ENCODE measurements at places on chromosomes 2 and 18. TPM values are rescaled to one million over a fixed set of nuclear protein-coding genes. Genes with fewer than 3 reads are reported as not detected.

Gene REG3G
- total RNA-seq: not detected

Gene PID1
- total RNA-seq: 8.4 TPM

Gene ST8SIA3
- not detected for total RNA-seq

Gene SIX3
- not detected for total RNA-seq

Gene HSBP1L1
- total RNA-seq: 12.5 TPM

Gene MYO1B
- total RNA-seq: 18.9 TPM

Gene CLEC4F
- total RNA-seq: 0.22 TPM

Gene CNDP1
- total RNA-seq: not detected

Gene COL3A1
- 72.7 TPM for total RNA-seq

Gene AQP4
- 24.6 TPM for total RNA-seq

Gene RAB6C
- 0.16 TPM for total RNA-seq

Gene TSPYL6
- total RNA-seq: not detected

Gene UGT1A5
- not detected for total RNA-seq

GRCh38 chr2:233165895-233166661 lies 85.4 kb upstream of the ATG16L1 start:
- peak; percentile 90 for DNase-seq

DNA sequence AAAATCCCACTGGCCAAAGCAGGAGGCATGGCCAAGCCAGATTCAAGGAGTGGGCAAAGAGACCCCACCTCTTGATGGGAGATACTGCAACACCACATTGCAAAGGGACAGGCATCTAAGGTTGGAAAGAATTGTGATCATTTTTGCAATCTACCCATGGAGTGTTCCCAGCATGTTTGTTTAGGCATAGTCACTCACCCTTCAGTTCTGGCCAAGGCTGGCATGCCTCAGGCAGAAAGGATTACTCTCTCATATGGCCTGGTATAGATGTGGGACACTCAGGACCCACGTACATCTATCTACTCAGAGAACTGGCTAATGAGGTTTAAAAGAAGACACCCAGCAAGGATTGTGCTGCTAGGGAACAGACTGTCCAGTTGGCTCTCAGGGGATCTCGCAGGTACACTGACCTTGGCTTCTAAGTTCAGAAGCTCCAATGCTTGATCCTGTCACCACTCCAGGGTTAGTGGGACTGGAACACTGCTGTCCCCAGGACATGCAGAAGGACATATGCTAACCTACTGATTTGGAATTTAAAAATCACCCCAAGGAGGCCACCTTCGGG lies 183.7 kb downstream of the KLHL29 start:
- peak; percentile 21 for DNase-seq

- DNase-seq: no peak
Measured at GRCh38 chr2:218387369-218388194, 5.5 kb downstream of the SLC11A1 start.

DNA sequence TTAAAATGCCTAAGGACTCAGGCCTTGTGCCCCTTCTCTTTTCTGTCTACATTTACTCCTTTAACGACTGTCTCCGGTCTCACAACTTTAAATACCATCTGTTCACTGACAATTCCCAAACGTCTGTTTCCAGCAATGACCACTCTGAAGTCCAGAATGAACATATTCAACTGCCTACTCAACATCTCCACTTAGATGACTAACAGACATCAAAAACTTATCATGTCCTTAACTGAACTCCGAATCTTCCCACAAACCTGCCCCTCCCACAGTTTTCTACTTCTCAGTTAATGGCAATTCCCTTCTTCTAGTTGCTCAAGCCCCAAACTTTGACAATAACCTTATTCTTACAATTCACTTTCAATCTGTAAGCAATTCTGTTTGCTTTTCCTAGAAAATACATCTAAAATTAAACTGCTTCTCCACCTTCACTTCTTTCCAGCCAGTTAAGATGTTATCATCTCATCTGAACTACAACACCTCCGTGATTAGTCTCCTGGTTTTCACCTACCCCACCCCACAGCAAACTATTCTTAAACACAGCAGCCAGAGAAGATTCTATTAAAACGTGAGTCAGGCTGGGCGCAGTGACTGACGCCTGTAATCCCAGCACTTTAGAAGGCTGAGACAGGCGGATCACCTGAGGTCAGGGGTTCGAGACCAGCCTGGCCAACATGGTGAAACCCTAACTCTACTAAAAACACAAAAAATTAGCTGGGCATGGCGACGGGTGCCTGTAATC lies 2.8 kb downstream of the C1D start:
- DNase-seq: no peak

GRCh38 chr2:231946241-231946814 lies 15.2 kb upstream of the DIS3L2 start:
- DNase-seq: no peak

DNA sequence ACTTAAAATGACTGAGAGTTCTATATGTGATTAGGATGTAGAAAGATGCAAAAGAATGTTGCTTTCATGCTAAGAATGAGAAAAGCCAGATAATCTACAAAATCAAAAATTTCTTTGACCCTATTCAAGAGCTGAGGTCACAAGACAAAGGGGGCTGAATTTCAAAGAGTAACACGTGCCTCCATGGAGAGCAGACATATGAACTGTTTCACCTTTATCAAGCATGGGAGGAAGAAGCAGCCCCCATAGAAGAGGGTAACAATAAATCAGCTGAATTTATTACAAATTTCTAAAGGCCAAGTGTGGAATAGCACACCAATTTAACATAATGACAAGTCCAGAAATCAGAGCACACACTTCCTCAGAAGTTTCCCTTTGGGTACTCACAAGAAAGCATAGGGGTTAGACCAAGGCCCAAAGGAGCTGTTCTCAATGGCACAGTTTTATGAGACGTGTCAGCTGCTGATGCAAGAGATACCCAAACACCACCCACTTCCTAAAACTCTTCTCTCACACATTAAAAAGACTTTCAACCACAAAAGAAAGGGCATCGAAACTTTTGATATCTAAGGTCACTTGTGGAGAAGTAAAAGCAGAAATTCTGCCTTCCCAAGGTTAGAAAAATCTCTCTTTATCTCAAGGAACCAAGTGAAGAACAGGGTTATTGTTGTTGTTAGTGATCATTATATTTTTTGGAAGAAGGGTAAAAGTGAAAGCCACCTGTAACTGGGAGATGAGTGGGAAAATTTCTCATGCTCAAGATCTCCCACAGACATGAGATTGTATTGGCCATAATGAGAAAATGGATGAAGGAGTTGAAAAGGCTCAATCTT lies 950.1 kb downstream of the TRIB2 start:
- DNase-seq: no peak

GRCh38 chr2:122261911-122262310 lies 506.5 kb downstream of the TSN start:
- no peak for DNase-seq

DNA sequence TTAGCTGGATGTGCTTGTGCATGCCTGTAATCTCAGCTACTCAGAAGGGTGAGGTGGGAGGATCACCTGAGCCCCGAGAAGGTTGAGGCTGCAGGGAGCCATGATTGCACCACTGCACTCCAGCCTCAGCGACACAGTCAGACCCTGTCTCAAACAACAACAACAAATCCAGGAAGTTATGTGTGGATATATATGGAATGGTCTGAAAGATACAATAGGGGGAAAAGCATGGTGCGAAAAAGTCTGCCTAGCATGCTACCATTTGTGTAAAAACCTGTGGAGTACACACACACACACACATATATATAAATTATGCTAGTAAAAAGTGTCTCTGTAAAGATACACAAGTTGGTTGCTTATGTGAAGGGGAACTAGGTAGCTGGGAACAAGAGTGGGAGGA lies 6.9 kb upstream of the HOXD1 start:
- DNase-seq: no peak

DNA sequence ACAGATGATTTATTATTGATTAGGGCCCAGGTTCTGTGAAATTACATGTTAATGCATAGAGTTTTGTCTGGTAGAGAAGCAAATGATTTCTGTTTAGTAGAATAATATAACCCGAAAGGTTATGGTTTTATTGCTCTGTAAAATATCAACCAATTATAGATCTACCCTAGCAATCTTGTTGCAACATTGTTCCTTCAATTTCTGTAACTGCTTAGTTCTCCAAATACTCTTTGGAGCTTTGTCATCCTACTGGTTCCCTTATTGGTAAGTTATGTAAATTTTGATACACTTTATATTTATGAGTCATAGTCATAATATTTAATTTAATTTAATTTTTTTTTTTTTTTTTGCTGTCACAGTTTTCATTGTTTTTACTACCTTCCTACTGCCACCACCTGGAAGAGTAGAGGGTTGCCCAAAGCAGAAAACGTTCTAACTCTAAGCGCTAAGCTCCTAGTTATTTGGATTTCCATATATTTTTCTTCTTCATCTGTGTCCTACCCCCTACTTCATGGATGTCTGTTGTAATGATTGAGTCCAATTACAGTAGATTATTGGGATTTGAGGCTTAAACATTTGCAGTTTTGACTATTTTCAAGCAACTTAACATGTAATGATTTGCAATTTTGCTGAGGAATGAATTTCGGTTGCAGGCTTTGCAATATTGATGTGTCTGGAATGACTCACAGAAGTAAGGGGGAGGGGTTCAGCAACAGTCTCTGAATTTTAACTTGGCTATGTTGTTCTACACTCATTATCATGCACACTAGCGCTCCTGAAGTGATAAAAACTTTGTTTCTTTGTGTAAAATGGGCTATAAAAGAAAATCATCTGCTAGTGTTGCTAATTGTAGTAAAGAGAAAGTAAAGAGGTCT lies 51.1 kb downstream of the NABP1 start:
- DNase-seq: no peak

- no peak for DNase-seq
Measured at GRCh38 chr2:183072177-183072576, 6.4 kb upstream of the DUSP19 start.

GRCh38 chr2:232587512-232587911 lies 37.0 kb downstream of the EIF4E2 start:
- no peak for DNase-seq

- no peak for DNase-seq
Measured at GRCh38 chr2:127407091-127407490, 11.1 kb upstream of the PROC start.

DNA sequence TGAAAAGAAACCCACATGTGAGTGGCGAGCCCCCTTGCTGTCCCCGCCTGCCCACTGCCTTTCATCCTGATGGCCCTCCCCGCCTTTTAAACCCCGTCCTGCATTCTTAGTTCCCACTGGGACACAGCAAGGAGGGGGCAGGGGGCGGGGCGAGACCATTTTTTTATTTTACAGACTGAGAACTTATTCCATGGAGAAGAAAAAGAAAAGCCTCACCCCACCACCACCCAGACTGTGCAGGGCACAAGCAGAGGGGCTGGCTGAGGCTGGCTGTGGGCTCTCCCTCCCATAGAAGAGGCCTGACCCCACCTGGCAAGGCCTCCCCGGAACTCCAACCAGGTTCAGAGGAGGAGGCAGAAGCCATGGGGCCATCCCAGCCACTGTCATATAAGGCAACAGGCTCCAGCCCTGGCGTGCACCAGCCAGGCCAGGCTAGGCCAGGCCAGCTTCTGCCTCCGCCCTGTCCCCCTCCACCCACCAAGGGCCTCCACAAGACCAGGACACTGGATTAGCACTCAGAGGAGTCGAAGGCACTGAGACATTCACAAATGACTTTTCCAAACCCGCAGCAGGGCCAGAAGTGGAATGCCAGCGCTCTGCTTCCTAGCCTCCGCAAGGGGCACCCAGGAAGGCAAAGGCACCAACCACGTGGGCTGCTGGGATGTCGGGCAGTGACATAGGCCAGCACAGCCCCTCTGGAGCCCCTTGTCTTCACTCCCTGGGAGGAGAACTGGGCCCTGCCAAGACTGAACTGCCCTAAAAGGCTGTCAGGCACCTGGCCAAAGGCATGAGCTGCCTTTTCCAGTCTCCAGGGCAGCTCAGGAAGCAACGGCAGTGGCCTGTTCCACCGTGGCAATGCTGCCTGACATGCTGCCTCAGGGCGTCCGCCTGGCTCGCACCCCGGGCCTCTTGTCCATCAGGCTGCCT lies 37.5 kb upstream of the SEMA4C start:
- DNase-seq: peak; percentile 93

- no peak for DNase-seq
Measured at GRCh38 chr18:80183273-80184050, 63.9 kb downstream of the PARD6G start.

DNA sequence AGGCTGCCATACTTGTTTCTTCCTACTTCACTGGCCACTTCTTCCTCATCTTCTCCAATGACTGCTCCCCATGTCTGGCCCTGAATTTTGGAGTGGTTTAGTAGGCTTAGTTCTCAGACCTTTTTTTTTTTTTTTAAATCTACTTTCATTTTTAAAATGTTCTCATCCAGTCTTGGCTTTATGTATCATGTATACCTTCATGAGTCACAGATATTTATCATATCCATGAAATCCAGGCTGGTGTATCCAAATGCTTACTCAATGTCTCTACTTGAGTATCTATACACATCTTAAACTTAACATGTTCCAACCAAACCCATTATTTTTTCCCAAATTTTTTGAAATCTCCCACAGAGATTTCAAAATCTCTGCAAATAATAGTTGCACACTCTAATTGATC lies 26.3 kb upstream of the CFAP36 start:
- no peak for DNase-seq

GRCh38 chr2:75654012-75654411 lies 7.4 kb downstream of the MRPL19 start:
- no peak for DNase-seq

DNA sequence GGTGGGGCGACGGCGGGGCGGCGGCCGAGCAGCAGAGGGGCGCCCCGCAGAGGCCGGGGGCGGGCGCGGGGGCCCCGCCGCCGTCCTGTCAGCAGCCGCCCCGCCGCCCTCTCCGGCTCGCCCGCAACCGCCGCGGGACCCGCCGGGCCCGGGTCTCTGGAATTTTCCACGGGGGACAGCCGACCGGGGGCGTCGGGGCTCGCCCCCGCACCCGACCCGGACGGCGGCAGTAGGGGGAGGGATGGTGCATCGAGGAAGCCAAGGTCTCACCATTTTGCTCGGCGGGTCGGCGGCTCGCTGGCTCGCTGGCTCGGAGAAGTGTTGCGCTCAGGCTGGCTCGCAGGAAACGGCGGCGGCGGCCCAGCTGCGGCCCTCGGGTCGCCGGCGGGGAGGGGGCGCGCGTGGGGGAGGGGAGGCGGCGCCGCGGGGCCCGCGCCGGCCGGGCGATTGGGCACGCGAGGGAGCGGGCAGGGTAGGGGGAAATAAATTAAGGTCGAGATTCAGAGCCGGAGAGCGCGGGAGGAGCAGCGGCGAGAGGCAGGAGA lies 405 bp downstream of the PPP3R1 start:
- no peak for DNase-seq

GRCh38 chr2:234491281-234491680 lies 5.6 kb downstream of the ARL4C start:
- DNase-seq: no peak

GRCh38 chr2:1837458-1837857 lies 93.1 kb upstream of the PXDN start:
- no peak for DNase-seq

GRCh38 chr2:206145665-206146064 lies 13.6 kb downstream of the NDUFS1 start:
- no peak for DNase-seq
